Chondrocyte (in vitro differentiated cells): ENCODE measurements at places on chromosomes 4 and X. TPM values are rescaled to one million over a fixed set of nuclear protein-coding genes. Genes with fewer than 3 reads are reported as not detected.

The PDE6B gene
- total RNA-seq: 0.46 to 2.3 TPM (median 2.3 TPM) in 3 replicates

DNA sequence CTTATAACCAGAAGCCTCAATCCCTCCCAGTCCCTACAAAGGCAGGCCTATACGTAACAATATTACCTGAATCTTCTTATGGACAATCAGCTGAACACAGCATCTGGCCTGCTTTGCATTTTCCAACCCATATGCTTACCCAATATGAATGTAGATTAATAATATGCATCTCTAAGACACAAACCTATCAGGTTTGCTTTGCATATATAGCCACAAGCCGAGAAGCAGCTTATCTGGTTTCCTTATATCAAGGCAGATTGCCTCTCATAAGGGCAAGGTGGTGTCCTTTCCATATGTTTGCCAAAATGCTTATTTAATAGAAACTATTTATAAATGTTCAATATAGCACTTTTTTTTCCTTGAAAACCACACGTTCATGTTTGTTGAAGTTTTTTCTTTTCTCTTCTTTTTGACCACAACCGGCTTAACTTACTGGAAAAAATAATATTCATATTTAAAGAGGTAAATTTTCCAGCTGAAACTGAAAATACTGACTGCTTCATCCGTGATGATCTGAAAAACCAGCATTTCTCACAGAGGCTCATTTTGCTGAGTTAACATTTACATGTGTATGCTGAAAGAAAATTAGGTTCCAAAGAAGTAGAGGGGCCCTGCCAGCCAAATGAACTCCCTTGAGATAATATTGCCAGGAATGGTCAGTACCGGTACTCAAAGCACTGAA, 3.8 kb downstream of the IL21 start:
- DNase-seq: no peak

GRCh38 chr4:124955476-124955875, 242.9 kb upstream of the ANKRD50 start:
- no peak for DNase-seq

The GLRB gene
- 11.4 to 22.6 TPM (median 12.6 TPM) in 3 replicates for total RNA-seq

- no peak for DNase-seq
These were observed 215.6 kb upstream of the FAT1 start for GRCh38 chr4:186939226-186939625.

The RHOXF2B gene
- total RNA-seq: not detected in 3 replicates

The KLKB1 gene
- 0.17 to 0.63 TPM in 2 of 3 replicates, not detected in the other for total RNA-seq

GRCh38 chrX:154727418-154727817, 23.5 kb downstream of the GAB3 start:
- no peak for DNase-seq

GRCh38 chrX:13126775-13127174, 82.4 kb upstream of the FAM9C start:
- DNase-seq: no peak

The GRPR gene
- total RNA-seq: 0.17 to 0.23 TPM in 2 of 3 replicates, not detected in the other

DNA sequence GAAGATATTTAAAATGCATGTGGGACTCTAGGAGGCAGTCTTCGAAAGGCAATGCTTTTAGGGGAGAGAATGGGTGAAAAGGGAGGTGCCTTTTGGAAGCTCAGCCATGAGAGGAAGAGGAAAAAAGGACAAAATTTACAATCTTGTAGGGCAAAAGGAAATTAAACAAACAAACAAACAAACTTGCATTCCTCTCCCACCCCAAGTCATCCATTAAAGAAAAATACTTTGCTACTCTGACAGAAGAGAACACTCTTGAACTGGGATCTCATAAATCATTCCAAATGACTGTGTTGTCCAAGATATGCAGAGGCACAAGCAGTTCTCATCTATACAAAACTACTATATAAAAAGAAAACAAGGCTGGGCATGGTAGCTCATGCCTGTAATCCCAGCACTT, 46.7 kb downstream of the HELQ start:
- no peak for DNase-seq

The CHRDL1 gene
- 0.51 to 1.2 TPM (median 1.2 TPM) in 3 replicates for total RNA-seq

- no peak for DNase-seq
These were observed 37.3 kb downstream of the SAT1 start for GRCh38 chrX:23820235-23820782.

The NEUROG2 gene
- not detected in 3 replicates for total RNA-seq

DNA sequence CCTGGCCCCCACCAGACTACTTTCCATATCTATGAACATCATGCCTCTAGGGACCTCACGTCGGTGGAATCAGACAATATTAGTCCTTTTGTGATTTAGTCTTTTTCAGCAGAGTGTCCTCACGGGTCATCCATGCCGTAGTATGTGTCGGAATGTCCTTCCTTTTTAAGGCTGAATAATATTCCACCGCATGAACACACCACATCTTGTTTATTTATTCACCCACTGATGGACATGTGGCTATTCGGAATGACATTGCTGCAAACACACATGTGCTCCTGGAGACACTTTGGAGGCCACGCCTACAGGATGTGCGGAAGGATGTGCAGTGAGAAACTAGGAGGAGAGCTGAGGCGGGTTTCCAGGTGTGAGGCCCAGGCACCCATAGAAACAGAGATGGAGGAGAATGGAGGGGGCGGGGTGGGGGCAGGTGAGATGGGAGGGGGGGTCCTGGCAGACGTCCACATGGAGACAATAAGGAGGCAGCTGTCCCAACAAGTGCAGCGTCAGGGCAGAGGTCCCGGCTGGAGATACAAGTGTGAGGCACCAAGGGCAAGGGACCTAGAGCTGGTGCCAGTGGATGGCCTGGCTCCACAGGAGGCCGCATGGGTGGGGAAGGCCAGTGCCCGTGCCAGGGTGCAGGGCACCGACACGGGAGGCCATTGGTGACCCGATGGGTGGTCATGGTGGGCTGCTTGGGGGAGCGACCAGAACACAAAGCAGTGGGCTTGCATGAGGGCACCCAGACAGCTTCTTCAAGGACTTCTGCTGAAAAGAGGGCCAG, 20.7 kb downstream of the ZFYVE28 start:
- DNase-seq: no peak

The SPANXC gene
- total RNA-seq: not detected in 3 replicates

The ZNF157 gene
- total RNA-seq: 0.15 to 0.22 TPM in 2 of 3 replicates, not detected in the other

- no peak for DNase-seq
These were observed 67.0 kb downstream of the RBM47 start for GRCh38 chr4:40562681-40563080.

DNA sequence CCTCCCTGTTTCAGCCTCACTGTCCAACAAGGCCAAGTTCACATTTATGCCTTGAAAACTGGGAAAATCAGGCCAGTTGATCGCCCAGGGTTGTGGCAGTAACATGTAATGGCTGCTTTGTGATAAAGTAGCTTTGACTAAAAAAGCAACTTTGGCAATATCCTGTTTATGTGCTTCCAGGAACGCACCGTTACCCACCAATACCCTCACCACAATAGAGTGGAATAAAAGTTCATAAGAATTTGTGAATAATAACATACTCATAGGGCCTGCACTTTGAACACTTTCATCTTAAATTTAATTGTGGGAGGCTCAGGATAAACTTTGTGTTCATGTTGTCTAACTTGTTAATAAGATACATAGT, 80.7 kb upstream of the MAML3 start:
- no peak for DNase-seq

DNA sequence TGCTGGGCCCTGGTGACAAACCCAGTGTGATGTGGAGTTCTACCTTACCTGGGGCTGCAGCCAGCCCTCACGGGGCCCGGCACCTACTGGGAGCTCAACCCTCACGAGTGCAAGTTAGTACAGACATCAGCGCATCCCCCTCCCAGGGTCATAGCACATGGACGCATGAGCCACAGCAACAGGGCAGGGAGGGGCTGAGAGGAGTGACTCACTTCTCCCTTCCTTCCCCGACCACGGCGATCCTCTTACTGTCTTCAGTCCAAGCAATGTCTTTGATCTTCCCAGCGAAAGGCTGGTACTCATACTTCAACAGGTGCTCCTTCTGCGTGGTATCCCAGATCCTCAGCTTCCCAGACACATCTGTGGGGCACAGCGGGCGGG, 17.8 kb downstream of the WDR1 start:
- DNase-seq: peak; percentile 84

- no peak for DNase-seq
These were observed 80.3 kb upstream of the LSM6 start for GRCh38 chr4:146095091-146095690.

- DNase-seq: no peak
These were observed 73.3 kb downstream of the MTMR1 start for GRCh38 chrX:150766351-150767044.
